ENCODE measurements at places on chromosomes 3 and 15.

DNA sequence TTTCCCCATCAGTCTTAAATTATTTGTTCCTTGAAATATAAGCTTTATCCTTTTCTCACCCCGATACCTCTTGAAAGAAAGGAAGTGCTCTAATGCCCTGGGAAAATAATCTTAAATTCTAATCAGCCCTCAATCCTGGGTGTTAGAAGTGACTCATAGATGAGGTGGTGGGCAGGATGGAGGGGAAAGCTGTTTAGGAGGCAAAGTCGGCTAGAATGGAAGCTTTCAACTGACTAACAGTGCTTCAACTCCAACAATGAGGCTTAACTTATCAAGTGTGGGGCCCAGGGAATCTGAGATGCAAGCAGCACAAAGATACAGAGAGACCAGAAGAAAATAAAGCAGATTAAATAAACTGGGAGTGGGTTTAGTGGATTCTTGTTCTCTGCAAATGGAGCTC lies 175.8 kb downstream of the EPHB1 start:
- no peak for DNase-seq

- no peak for DNase-seq
Observed at GRCh38 chr3:69081583-69082262, 1.6 kb upstream of the UBA3 start.

GRCh38 chr3:21750080-21750696 lies 822 bp downstream of the ZNF385D start:
- no peak for DNase-seq

DNA sequence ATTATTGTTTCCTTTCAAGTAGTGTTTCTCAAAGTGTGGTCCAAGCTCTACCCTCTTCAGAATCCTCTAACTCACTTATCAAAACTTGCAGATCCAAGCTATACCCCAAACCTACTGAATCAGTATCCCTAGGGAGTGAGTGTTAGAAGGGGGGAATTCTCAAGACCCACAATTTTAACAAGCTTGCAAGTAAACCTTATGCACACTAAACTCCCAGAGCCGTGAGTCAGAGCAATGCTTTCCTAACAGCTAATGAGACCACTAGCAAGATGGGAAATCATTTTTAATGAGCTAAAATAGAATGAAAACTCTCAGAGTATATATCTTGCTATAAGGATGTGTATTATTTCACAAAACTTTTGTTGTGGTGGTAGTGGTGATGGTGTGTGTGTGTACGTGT lies 41.1 kb upstream of the SRGAP3 start:
- DNase-seq = no peak

- no peak for DNase-seq
Observed at GRCh38 chr3:178915365-178915764, 156.2 kb downstream of the ZMAT3 start.

- no peak for DNase-seq
Observed at GRCh38 chr3:137771401-137772213, 7.5 kb downstream of the SOX14 start.

DNA sequence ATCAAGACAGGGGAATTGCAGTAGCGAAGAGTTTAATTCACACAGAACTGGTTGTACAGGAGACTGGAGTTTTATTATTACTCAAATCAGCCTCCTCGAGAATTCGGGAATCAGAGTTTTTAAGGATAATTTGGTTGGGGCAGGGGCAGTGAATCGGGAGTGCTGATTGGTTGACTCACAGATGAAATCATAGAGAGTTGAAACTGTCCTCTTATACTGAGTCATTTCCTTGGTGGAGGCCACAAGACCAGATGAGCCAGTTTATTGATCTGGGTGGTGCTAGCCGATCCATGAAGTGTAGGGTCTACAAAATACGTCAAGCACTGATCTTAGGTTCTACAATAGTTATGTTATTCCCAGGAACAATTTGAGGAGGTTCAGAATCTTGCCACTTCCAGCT lies 5.3 kb upstream of the ZNF770 start:
- no peak for DNase-seq

- no peak for DNase-seq
Observed at GRCh38 chr3:30639937-30640336, 33.5 kb downstream of the TGFBR2 start.

GRCh38 chr3:73719413-73719851 lies 94.7 kb upstream of the PDZRN3 start:
- DNase-seq = no peak

DNA sequence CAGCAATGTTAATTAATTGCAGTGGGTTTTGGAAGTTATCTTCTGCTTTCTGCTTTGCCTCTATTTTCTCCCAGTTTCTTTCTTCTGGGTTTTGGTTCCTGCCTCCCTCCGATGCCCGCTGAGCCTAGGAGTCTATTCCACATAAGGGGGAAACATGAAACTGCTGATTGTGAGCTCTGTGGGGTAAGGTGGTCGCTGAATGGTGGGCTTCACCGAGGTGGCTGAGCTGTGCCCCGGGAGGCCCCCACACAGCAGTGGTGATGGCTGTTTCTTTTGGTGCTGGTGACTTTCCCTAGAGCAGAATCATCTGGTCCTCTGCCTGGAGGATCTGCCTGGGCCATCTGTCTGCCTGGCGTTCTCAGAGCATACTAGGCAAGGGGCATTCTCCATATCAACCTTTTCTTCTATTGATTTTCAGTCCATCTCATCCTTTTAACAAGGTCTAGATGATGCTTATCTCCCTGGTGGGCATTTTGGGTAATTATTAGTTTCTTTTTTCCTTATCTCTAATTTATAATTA lies 68.8 kb upstream of the ATP2B2 start:
- no peak for DNase-seq

DNA sequence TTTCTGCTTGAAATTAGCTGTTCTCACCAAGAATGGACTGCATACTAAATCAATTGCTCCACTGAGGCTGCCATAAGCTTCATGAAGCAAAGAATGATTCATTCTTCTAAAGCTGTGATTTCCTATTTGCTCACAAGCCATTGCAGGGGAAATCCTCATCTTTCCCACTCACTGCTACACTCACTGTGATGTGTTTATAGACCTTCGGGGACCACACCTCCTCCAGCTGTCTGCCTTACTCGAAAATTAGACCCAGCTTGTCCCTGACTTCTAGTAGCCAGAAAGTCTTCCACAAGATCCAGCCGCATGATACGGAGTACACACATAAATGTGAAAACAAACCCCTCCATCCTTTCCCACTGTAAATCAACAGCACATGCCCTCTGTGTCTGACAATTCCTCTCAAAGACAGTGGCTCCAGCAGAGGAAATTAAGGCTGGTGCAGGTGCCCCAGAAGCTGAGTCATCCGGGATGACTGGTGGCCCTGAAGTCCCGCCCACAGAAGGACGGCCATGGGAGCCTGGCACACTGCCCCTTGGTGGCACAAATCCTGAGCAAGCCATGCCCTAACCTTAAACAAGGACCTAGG lies 172.0 kb downstream of the STT3B start:
- peak; percentile 72 for DNase-seq

DNA sequence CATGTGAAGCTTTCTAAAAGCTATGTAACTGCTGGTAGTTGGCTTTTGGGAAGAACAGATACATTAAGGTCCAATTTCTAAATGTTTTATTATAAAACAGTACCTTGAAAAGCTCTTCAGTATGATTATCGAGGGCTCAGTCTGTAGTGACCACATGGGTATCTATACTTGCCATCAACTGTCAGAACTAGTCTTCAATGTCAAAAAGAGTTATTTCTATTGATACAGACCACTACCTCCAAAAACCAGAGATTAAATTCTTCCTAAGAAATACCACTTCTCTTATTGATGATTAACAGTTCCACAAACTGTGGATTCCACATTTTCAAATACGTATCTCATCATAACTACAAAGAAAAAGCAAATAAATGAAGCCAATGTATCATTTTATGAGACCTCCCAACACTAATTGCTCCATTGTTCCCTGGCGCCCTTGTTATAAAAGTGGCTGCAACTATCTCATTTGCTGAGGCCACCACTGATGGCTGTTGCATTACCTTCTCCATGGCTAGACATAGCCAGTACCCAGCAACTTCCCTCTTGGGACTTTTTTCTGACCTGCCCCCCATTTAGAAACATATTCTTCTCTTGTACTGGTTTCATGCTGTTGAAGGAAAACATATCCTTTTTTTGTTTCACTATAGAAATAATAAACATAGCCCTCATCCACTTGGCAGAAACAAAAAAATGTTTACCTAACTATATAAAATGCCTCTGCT lies 33.9 kb upstream of the MBNL1 start:
- no peak for DNase-seq

- DNase-seq = no peak
Observed at GRCh38 chr3:177833332-177833731, 636.0 kb upstream of the TBL1XR1 start.

- no peak for DNase-seq
Observed at GRCh38 chr15:65512807-65513416, 4.6 kb downstream of the DPP8 start.

DNA sequence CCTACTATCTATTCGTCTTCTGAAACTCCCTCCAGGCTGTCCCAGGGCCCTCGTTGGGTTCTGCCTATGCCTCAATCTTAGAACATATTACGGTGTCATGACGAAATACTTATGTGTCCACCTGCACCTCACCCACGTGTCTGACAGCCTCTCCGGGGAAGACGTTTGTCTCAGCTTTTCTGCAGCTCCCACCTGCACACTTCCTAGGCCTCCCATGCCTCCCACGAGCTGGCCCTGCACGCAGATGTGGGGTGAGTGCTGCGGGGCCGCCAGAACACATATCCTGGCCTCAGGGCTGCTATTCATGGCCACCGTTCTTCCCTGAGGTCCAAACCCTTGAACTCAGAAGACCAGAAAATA lies 7.1 kb upstream of the MUSTN1 start:
- DNase-seq = no peak

GRCh38 chr3:44342176-44342790 lies 3.7 kb downstream of the TCAIM start:
- peak; percentile 59 for DNase-seq

Measured in HFF-Myc (cell line).